Esophagus muscularis mucosa (tissue), 4 donors: ENCODE measurements at places on chromosomes 6 and 20. TPM values are rescaled to one million over a fixed set of nuclear protein-coding genes. Genes with fewer than 3 reads are reported as not detected.

DNA sequence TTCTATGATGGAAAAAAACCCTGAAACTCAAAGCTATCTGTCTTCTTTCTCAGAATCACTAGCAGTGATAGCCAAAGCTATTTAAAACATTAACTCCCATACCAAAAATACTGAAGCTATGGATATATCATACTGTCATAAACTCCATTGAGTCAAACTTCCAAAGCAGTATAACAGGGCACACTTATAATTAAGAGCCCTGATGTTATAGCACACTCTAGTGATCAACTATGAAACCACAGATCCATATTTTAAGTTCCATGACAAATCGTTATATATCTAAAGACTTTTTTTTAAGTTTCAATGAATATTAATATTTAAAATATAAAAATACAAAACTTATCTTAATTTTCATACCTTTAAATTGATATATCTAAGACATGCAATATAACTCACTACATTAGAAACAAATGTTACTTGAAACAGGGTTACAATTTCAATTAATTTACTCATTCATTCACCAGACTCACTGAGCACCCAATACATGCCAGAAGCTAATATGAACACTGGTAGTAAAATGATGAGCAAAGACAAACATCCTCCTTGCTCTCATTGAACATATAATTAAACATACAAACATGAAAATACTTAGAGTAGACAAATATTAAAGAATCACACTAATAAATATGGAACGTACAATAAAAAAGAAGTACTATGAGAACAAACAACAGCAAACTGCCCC, 69.3 kb downstream of the IBTK start:
- H3K4me3 ChIP-seq: no peak overlapping the region
- no peaks in the 10 kb centered on the region for H3K4me1 ChIP-seq
- H3K36me3 ChIP-seq: peaks cover 75% of the 10 kb centered on the region
- H3K27ac ChIP-seq: no peak overlapping the region
- DNase-seq: no peak
- H3K27me3 ChIP-seq: no peaks in the 10 kb centered on the region

- no peak overlapping the region for H3K4me3 ChIP-seq
- H3K27ac ChIP-seq: no peak overlapping the region
- H3K36me3 ChIP-seq: no peaks in the 10 kb centered on the region
- no peak for DNase-seq
Observed at GRCh38 chr6:9126878-9127560, 691.7 kb upstream of the SLC35B3 start.

GRCh38 chr6:142756215-142756630, 188.8 kb downstream of the HIVEP2 start:
- no peak for DNase-seq
- no peak overlapping the region for H3K27ac ChIP-seq
- H3K4me1 ChIP-seq: no peaks in the 10 kb centered on the region
- H3K36me3 ChIP-seq: peaks cover 39% of the 10 kb centered on the region
- H3K4me3 ChIP-seq: no peak overlapping the region
- no peaks in the 10 kb centered on the region for H3K27me3 ChIP-seq

DNA sequence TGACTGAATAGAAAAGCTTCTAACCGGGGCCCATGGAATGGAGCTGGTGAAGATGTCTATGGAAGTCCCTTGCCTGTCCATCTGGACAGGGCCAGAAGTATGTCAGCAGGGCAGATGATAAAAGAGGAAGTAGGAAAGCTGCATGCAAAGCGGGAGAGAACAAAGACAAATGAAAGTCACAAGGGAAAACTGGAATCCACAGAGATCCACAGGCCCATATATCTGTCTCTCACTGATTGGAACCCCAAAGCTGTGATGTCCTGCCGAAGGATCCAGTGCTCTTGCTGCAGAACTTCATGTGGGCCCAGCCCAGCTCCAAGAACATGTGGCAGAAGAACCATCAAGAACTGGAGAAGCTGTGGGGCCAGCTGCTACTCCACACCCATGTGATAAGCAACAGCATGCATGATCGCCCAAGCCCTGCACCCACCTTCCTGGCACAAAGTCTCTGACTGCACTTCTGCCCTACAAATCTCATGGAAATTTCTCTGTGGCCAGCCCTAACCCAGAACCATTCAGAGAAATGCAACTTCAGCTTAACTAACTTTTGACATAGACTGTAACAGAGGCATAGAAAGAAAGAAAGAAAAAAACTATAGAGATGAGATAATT, 716.0 kb downstream of the KIF16B start:
- H3K27ac ChIP-seq: no peak overlapping the region
- no peaks in the 10 kb centered on the region for H3K27me3 ChIP-seq
- no peaks in the 10 kb centered on the region for H3K36me3 ChIP-seq
- DNase-seq: no peak
- H3K4me1 ChIP-seq: no peaks in the 10 kb centered on the region
- no peak overlapping the region for H3K4me3 ChIP-seq

DNA sequence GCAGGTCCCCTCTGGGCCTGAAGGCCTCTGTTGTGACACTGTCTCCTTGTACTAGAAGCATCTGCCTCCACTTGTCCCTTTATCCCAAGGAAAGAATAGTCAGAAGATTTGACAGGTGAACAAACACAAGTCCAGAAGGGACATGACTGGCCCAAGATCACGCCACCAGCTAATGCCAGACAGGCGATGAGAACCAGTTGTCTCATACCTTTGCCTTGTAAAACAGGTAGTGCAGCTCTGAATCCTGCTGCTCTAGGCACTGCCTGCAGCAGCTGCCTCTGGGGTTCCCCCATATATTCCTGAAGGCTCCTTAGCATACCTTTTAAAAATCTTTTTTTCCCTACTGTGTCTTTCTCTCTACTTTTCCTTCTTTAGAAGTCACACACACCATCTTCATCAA, 25.0 kb downstream of the SCAND1 start:
- peaks cover 74% of the 10 kb centered on the region for H3K36me3 ChIP-seq
- H3K27me3 ChIP-seq: no peaks in the 10 kb centered on the region
- DNase-seq: no peak
- H3K27ac ChIP-seq: no peak overlapping the region

DNA sequence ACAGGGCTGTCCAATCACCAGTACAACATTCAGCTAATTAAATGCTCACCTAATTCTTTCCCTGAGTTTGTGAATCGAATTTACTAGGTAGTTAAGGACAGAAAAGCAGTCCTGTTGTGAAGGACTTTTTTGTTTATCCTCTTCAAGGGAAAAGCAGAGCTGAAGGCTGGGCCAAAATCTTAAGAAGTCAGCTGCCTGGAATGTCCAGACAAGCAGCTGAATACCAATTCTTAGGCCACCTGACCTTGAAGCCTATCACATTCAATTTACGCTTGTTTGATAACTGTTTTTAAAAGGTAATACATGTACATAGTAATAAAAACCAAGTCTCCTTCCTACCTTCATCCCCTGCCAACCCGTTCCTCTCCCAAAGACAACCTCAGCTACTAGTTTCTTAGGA, 56.4 kb downstream of the UQCC1 start:
- peaks cover 37% of the 10 kb centered on the region for H3K36me3 ChIP-seq
- H3K4me1 ChIP-seq: peaks cover 26% of the 10 kb centered on the region
- no peaks in the 10 kb centered on the region for H3K27me3 ChIP-seq
- no peak overlapping the region for H3K4me3 ChIP-seq
- H3K27ac ChIP-seq: no peak overlapping the region

DNA sequence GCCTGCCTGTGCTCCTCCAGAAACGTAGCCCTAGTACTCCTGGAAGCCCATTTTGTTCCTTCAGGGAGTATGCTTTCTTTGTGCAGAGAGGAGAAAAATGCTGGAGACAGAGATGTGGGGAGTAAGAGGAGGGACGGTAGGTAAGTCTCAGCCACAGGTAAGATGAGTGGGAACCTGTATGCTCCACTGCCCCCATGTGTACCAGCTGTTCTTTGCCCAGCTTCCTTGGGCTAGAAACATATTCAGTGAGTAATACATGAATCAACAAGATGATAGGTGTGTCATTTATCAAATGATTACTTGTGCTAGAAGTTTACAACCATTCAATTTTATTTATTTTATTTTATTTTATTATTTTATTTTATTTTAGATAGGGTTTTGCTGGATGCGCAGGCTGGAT, 13.6 kb upstream of the CEP85L start:
- no peak for DNase-seq
- H3K36me3 ChIP-seq: no peaks in the 10 kb centered on the region
- H3K27me3 ChIP-seq: no peaks in the 10 kb centered on the region
- H3K4me3 ChIP-seq: no peak overlapping the region
- H3K27ac ChIP-seq: no peak overlapping the region

- no peak overlapping the region for H3K4me3 ChIP-seq
- H3K4me1 ChIP-seq: no peaks in the 10 kb centered on the region
- H3K27ac ChIP-seq: no peak overlapping the region
- no peaks in the 10 kb centered on the region for H3K27me3 ChIP-seq
Observed at GRCh38 chr6:25025919-25026301, 90.2 kb upstream of the RIPOR2 start.

GRCh38 chr6:7505189-7505699, 36.2 kb upstream of the DSP start:
- no peaks in the 10 kb centered on the region for H3K27me3 ChIP-seq
- no peaks in the 10 kb centered on the region for H3K36me3 ChIP-seq
- DNase-seq: no peak
- no peak overlapping the region for H3K27ac ChIP-seq
- no peaks in the 10 kb centered on the region for H3K4me1 ChIP-seq

- no peaks in the 10 kb centered on the region for H3K4me1 ChIP-seq
- no peaks in the 10 kb centered on the region for H3K36me3 ChIP-seq
- H3K27me3 ChIP-seq: no peaks in the 10 kb centered on the region
- no peak overlapping the region for H3K27ac ChIP-seq
Observed at GRCh38 chr6:21922086-21922485, 328.5 kb downstream of the SOX4 start.

DNA sequence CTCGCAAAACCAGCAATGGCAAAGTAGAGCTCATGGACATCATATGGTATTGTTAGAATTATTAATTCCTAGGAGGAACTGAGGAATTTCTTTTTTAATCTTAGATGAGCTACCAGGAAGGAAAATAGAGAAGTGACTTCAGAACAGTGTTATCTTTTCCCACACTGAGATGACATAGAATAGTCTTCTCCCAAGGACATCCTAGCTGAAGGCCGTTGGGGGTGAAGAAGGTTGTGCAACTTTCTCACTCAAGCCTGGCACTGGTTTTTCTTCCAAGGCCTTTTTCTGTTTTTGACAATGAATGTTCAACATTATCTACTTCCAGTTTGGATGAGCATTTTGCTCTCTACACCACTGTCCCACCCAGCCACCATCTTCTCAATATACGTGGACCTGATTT, 35.8 kb upstream of the MAS1 start:
- no peak overlapping the region for H3K27ac ChIP-seq
- peak; percentile 29 for DNase-seq
- no peaks in the 10 kb centered on the region for H3K36me3 ChIP-seq
- H3K27me3 ChIP-seq: no peaks in the 10 kb centered on the region

DNA sequence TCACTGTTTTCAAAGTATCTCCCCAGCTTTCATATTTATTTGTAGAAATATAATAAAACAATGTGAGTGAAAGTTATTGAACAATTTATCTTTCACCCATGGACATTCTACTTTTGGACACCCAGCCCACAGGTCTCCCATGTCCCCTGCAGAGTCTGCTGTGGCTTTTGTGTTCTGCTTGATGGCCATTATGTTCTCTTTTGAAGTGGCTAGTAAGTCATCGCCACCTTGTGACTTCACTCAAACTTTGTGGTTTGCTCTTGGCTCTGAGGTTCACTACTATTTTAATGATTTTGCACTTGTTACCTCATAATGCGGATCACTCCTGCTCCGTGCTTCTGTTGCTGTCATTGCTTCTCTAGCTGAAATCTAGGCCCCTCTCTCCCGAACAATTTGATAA, 10.2 kb upstream of the DEFB113 start:
- H3K4me3 ChIP-seq: no peak overlapping the region
- no peaks in the 10 kb centered on the region for H3K4me1 ChIP-seq
- no peak overlapping the region for H3K27ac ChIP-seq
- H3K36me3 ChIP-seq: no peaks in the 10 kb centered on the region

DNA sequence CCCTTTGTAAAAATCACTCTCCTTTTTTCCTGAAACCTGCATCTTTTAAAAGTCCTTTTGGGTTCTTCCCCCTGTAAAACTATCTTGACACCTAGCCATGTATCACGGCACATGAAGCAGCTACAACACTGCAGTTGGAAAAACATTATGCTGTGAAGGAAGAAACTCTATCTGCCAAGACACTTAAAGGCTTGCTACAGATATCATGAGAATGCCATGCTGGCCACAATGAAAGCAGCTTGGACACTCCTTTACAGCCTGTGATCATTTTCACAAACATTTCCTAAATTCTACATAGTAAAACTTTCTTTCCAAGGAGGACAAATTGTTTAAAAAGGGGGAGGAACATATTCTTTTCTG, 31.8 kb downstream of the CNKSR3 start:
- no peak for DNase-seq
- H3K36me3 ChIP-seq: no peaks in the 10 kb centered on the region
- H3K27me3 ChIP-seq: no peaks in the 10 kb centered on the region
- peaks cover 71% of the 10 kb centered on the region for H3K4me1 ChIP-seq
- peak overlapping the region; percentile 75 for H3K27ac ChIP-seq

DNA sequence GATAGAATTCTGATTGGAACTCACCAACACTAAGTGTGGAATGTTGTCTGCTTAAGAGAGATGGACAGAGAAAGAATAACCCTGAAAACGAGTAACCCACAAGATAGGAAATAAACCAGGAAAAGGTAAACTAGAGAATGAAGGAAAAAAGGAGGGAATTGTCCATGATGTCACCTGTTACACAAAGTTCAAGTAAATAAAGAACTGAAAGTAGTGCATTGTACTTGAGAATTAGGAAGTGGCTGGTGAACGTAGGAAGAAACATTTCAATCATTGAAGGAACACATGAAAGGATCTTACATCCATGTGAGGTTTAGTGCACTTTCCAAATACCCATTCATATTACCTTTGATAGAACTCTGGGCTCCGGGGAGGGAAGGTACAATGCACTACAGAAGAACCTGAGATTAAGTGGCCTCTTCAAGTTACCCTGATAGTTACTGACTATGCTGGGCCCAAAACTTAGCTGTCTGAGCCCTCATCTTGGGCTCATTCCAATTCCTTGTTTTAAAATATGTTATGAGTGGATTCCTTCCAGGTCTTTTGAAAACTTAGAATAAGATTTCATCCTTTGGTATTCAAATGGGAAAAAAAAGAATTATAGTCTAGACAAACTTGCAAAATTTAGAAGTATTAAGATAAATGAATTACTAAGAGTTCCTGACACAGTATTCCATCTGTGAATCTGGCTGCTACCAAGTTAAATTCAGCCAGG, 1.1 kb upstream of the STX7 start:
- no peaks in the 10 kb centered on the region for H3K27me3 ChIP-seq
- H3K4me1 ChIP-seq: peaks cover 40% of the 10 kb centered on the region
- H3K27ac ChIP-seq: peak overlapping the region; percentile 87

- H3K27me3 ChIP-seq: no peaks in the 10 kb centered on the region
- H3K4me1 ChIP-seq: no peaks in the 10 kb centered on the region
- no peaks in the 10 kb centered on the region for H3K36me3 ChIP-seq
- no peak overlapping the region for H3K27ac ChIP-seq
- no peak overlapping the region for H3K4me3 ChIP-seq
- no peak for DNase-seq
Observed at GRCh38 chr6:125316621-125317020, 14.9 kb upstream of the HDDC2 start.

GRCh38 chr6:90361174-90361573, 64.5 kb upstream of the BACH2 start:
- no peak overlapping the region for H3K27ac ChIP-seq
- H3K4me1 ChIP-seq: no peaks in the 10 kb centered on the region
- no peaks in the 10 kb centered on the region for H3K27me3 ChIP-seq
- H3K4me3 ChIP-seq: no peak overlapping the region

Gene RIPOR3
- total RNA-seq: 25.7 TPM

Gene PAK1IP1
- total RNA-seq: 17.9 TPM

Gene HCRTR2
- total RNA-seq: not detected

Gene MARCKS
- total RNA-seq: 31.1 TPM

Gene KCNG1
- total RNA-seq: 0.65 TPM

Gene ARFGEF3
- 1.8 TPM for total RNA-seq

Gene MOG
- not detected for total RNA-seq

Gene SLC22A1
- total RNA-seq: 0.26 TPM
